ENCODE measurements at places on chromosomes 13 and 19. TPM values are rescaled to one million over a fixed set of nuclear protein-coding genes. Genes with fewer than 3 reads are reported as not detected.

Gene KCNJ14
- total RNA-seq: 2.9 TPM

Gene OVOL3
- total RNA-seq: not detected

Gene DUXA
- total RNA-seq: not detected

DNA sequence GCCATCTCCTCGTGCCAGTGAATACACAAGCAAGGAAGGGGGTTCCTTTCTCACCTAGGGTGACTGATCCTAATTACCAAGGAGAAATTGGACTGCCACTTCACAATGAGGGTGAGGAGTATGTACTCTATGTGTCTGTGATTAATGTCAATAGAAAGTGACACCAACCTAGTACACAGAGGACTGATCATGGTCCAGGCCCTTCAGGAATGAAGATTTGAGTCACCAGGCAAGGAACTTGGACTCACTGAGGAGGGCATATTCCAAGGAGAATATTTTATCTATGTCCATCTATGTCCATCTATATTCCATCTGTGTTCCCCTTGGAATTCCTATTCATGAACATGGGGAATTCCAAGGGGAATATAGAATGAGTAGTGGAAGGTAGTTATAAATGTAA, 9.2 kb upstream of the ALOX5AP start:
- H3K4me1 ChIP-seq: no peaks in the 10 kb centered on the region
- no peaks in the 10 kb centered on the region for H3K27me3 ChIP-seq
- H3K27ac ChIP-seq: no peak overlapping the region
- DNase-seq: no peak
- H3K36me3 ChIP-seq: no peaks in the 10 kb centered on the region

DNA sequence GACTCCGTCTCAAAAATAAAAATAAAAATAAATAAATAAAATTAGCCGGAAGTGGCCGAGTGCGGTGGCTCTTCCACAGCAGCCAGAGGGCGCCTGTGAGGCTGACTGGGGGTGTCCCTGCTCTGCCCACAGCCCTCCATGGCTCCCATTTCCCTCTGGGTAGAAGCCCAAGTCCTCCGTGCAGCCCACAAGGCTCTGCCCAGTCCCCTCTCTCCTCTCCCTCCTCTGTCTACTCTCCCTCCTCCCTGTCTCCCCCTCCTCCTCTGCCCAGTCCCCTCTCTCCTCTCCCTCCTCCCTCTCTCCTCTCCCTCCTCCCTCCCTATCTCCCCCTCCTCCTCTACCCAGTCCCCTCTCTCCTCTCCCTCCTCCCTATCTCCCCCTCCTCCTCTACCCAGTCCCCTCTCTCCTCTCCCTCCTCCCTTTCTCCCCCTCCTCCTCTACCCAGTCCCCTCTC, 20.4 kb downstream of the MISP start:
- H3K4me3 ChIP-seq: no peak overlapping the region
- no peaks in the 10 kb centered on the region for H3K36me3 ChIP-seq
- H3K4me1 ChIP-seq: peaks cover 5% of the 10 kb centered on the region
- peaks cover 6% of the 10 kb centered on the region for H3K27me3 ChIP-seq
- no peak for DNase-seq

GRCh38 chr13:73572824-73573223, 514.0 kb downstream of the KLF5 start:
- H3K4me3 ChIP-seq: no peak overlapping the region
- no peak for DNase-seq

GRCh38 chr13:38707460-38707859, 20.6 kb downstream of the FREM2 start:
- H3K4me3 ChIP-seq: no peak overlapping the region
- no peaks in the 10 kb centered on the region for H3K36me3 ChIP-seq
- no peak overlapping the region for H3K27ac ChIP-seq
- H3K27me3 ChIP-seq: peaks cover 5% of the 10 kb centered on the region
- no peaks in the 10 kb centered on the region for H3K4me1 ChIP-seq

DNA sequence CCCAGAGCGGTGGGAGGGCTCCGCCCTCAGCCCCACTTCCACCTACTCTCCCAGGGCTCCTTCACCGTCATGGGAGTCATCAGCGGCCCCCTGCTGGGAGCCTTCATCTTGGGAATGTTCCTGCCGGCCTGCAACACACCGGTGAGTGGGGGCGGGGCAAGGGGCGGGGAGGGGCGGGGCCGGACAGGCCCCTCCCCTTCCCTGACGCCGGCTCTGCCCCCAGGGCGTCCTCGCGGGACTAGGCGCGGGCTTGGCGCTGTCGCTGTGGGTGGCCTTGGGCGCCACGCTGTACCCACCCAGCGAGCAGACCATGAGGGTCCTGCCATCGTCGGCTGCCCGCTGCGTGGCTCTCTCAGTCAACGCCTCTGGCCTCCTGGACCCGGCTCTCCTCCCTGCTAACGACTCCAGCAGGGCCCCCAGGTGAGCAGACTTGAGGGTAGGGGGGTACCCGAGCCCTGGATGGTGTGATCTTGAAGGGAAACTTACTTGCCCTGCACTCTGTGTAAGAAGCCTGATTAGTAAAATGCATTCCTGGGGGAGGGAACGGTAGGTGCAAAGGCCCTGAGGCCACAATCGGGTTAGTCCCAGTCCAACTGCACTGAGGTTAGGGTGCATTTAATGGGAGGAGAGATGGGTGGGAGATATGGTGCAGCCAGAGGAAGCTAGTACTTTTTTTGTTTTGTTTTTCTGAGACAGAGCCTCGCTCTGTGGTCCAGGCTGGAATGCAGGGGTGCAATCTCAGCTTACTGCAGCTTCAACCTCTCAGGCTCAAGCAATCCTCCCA, 12.1 kb downstream of the SLC5A5 start:
- DNase-seq: no peak
- no peak overlapping the region for H3K27ac ChIP-seq
- no peaks in the 10 kb centered on the region for H3K27me3 ChIP-seq
- no peak overlapping the region for H3K4me3 ChIP-seq
- no peaks in the 10 kb centered on the region for H3K4me1 ChIP-seq

GRCh38 chr13:65530688-65531087, 1699.4 kb downstream of the PCDH9 start:
- H3K27ac ChIP-seq: no peak overlapping the region
- peaks cover 2% of the 10 kb centered on the region for H3K36me3 ChIP-seq
- no peak for DNase-seq

GRCh38 chr19:31312009-31312676, 37.1 kb downstream of the TSHZ3 start:
- H3K4me1 ChIP-seq: no peaks in the 10 kb centered on the region
- H3K27ac ChIP-seq: no peak overlapping the region
- peaks cover 2% of the 10 kb centered on the region for H3K27me3 ChIP-seq
- H3K36me3 ChIP-seq: no peaks in the 10 kb centered on the region
- DNase-seq: no peak

DNA sequence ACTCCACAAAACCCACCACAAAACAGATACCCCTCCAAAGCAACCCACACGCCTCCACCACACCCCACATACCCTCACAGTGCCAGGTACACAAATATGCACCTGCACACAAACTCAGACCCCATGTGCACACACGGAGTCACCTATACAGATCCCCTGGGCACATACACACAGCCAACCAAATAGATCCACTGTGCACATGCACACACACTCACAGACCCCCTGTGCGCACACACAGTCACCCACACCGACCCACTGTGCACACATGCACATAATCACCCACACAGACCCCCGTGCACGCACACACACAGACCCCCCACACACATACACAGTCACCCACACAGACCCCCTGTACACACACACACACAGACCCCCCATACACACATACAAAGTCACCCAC, 107.8 kb downstream of the HSPH1 start:
- no peak overlapping the region for H3K4me3 ChIP-seq
- no peak overlapping the region for H3K27ac ChIP-seq
- H3K4me1 ChIP-seq: no peaks in the 10 kb centered on the region
- H3K36me3 ChIP-seq: no peaks in the 10 kb centered on the region
- H3K27me3 ChIP-seq: peaks cover 18% of the 10 kb centered on the region
- DNase-seq: no peak

DNA sequence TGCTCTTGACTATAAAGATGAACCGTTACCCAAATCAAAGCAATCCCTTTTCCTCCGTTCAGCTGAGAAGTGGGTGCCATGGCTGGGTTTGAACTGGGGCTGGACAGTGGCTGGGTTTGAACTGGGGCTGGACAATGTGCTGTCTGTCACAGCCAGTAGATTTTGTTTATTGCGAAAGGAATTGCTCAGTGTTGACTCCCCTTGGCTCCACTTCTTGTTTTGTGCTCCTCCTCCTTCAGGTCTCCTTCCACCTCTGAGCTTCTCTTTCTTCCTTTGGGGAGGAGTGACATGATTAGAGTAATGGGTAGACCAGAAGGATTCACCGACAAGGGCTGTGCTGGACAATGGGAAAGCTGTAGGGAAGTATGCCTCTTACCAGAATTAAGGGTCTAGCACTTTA, 19.4 kb upstream of the MBNL2 start:
- H3K36me3 ChIP-seq: peaks cover 8% of the 10 kb centered on the region
- H3K27ac ChIP-seq: no peak overlapping the region
- H3K27me3 ChIP-seq: no peaks in the 10 kb centered on the region
- DNase-seq: no peak

GRCh38 chr19:23393121-23393520, 2.1 kb downstream of the ZNF91 start:
- H3K4me3 ChIP-seq: peak overlapping the region; percentile 98
- H3K27me3 ChIP-seq: no peaks in the 10 kb centered on the region
- H3K4me1 ChIP-seq: peaks cover 62% of the 10 kb centered on the region
- H3K36me3 ChIP-seq: peaks cover 49% of the 10 kb centered on the region
- H3K27ac ChIP-seq: peak overlapping the region; percentile 43

Measured in naive thymus-derived CD8-positive, alpha-beta T cell (primary cell).